Muscle of arm (tissue), 14 donors: ENCODE measurements at places on chromosomes 5 and 9. TPM values are rescaled to one million over a fixed set of nuclear protein-coding genes. Genes with fewer than 3 reads are reported as not detected.

- no peak for DNase-seq
These were observed 77.9 kb downstream of the CDH18 start for GRCh38 chr5:19910136-19910535.

- DNase-seq, result no peak
These were observed 56.1 kb upstream of the PIP5K1B start for GRCh38 chr9:68648971-68649370.

- DNase-seq, result no peak
These were observed 45.9 kb downstream of the PDE4D start for GRCh38 chr5:59847586-59847985.

ANKRD18B gene
- 0.61 TPM for polyA plus RNA-seq

DNA sequence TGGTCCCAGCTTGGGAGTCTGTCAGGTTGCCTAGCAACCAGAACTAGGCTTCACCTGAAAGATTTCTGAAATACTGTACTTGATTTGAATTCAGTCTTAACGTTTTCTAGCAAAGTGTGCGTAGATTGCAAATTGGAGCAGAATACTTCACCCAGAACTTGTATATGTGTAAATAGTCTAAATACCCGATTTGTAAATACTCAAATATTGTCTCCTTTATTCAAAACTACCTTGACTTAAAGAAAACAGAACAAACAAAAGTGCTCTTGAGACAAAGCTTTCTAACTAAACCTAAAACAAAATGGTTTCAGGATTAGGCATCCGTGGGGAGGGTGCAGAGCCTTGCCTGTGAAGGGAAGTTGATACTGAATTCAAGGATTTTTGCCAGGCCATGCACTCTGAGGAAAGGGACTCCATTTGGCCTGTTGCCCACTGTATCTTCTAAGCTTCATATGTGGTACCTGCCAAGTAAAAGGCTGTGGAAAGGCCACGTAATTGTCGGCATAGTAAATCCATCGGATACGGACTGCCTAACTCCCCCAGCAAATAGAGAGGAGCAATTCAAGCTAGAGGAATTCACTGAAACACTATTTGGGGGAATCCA lies 744 bp upstream of the HMGCS1 start:
- DNase-seq, result no peak

TRIP13 gene
- polyA plus RNA-seq, result 12.2 TPM

DNA sequence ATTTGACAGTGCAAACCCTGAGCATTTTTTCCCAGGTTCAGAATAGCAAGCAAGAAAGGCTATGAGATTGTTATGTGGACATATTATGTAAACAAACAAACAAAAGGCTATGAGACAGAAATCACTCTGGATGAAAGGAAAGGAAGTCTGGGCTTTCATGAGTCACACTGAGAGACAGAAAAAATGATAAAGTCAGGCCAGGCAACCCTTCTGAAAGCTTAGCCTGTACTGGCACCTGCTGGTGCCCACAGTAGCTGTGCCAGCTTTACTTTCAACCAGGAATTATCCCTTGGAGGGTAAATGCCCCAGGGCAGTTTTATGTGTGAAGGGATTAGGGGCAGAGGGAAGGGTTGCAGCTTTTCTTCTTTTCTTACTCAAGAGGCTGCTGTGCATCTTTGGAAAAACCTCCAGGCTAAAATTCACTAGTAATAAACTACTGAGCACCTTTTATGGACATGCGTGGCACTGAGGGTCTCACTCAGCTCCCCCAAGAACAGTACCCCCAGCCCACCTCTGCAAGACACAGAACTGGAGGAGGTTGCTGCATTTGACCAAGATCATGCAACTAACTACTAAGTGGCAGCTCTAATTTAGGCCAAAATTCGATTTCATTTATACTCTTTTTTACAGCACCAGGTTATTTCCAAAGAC lies 41.7 kb downstream of the ACTL7B start:
- no peak for DNase-seq

- no peak for DNase-seq
These were observed 22.9 kb upstream of the CMYA5 start for GRCh38 chr5:79666758-79667157.
